ENCODE measurements at places on chromosomes 7 and 10.
A peak's percentile ranks its signal among the peaks of the same experiment; 100 is the strongest.

DNA sequence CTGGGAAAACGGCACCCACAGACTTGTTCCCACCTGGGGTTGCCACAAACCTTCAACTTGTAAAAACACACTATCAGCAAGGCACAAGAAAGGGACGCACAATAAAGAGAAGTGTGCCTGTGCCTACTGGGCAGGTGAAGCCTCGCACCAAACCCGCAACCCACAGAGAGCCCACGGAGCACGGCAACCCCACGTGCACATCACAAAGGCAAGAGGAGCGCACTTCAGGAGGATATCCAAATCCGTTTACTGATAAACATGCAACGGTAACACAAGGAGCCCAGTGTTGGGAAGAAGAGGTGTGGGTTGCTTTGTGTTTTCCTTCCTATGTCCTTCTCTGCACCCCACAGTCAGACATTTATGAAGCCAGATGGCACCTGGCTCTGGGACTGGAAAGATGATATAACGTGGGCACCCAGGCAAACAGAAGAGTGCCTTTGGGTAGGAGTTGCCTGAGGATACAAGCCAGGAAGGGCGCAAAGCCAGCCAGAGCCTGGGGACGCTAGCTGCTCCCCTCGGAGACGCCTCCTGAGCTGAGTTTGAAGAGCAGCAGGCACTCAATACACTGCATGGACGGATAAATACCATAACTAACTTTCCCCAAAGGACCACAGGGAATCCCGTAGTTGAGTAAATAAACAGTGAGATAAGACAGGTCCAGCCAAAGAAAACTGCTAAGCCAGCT, 41.6 kb downstream of the TCERG1L start:
- no peak for DNase-seq

- DNase-seq = peak; percentile 7
Measured at GRCh38 chr10:131851346-131851745, 49.5 kb upstream of the PPP2R2D start.

DNA sequence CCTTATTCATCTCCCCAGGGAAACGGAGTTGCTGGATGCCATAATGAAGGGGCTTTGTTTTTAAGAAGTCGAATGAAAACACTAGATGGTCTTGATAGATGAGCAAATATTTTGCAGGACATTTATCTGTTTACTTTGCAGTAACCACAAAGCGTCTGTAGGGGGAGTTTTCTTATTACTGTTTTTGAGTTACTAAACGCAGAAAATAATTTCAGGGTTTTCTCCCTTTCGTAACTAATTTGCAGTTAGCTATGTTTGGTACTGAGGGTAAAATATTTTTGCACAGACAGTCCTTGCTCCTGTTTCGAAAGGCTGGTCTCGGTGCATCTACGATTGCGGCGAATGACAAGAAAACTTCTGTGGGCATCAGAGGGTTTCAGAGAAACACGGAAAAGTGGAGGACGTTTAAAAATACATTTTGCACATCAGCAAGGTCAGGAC, 505.6 kb upstream of the MKI67 start:
- no peak for DNase-seq

DNA sequence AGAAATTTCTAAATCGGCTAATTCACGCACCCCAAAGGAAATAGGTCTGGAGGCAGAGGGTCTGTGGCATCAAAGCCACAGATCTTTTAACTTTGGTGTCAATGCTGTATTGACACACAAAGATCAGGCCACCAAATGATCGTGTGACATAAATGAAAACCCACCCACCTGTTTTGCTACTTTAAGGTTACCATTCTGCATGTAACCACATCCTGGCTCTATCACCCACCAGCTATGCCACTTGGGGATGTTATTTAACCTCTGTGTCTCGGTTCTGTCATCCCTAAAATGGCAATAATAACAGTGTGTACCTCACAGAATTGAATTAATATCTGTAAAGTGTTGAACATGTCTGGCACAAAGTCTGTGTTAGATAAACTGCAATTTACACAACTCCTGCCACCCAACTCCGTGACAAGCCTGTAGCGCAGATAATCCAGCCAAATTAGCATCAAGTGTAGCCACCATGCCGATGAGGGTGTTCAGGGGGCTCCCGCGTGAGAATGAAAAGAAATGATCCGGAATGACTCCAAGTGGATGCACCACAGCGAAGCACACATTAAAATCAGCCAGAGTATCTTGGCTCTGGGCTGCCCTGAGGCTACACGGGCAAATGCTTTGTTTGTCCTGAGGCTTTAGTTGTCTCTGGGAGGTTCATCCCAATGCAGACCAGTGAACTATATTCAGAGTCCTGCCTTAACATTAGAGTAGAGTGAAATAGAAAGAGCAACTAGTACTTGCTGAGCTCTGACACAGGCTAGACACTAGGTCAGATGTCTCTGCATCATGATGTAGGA, 158.4 kb upstream of the NEBL start:
- DNase-seq = no peak

GRCh38 chr7:121744319-121744718, 128.6 kb upstream of the PTPRZ1 start:
- DNase-seq = no peak

Measured in breast epithelium (tissue), 4 donors.